H1 (cell line): ENCODE measurements at places on chromosomes 12 and 14. TPM values are rescaled to one million over a fixed set of nuclear protein-coding genes. Genes with fewer than 3 reads are reported as not detected.

- no peaks in the 10 kb centered on the region for H3K27me3 ChIP-seq
- H3K4me3 ChIP-seq: no peak within 1 kb of the TSS
- no peaks in the 10 kb centered on the region for H3K4me1 ChIP-seq
- H3K27ac ChIP-seq: no peak within 1 kb of the TSS
- DNase-seq: peak; percentile 86
Measured at GRCh38 chr14:24307575-24308341, at the start of gene CIDEB. CIDEB (minus strand) TSS chr14:24307977; CDS start chr14:24307858, 119 bp downstream.

DNA sequence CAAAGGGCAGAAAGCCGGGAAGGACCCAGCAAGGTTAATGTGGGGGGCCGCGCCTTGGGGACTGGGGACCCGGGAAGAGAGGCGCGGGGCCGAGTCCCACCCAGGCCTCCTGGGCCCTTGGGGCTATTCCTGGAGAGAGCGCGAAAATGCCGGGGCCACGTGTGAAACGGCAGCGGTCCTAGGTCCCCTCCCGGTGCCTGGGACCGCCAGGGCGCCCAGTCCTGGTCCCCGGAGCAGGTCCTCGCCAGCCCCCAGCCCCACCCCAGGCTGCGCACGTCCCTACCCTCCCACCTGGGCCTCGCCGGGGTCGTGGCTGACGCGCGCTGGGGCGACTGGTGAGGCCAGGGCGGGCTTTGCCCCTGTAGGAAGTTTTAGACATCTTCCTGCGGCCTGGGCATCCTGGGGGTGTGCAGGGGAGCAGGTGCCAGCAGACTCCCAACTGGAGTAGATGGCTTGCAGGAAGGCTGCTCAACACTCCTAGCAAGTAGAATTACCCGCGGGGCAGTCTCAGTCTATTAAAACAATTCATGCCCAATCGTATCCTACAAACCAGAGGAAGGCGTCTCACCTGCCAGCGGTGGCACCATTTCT is 708 bp downstream of the FAR2 start:
- no peaks in the 10 kb centered on the region for H3K36me3 ChIP-seq
- peak overlapping the region; percentile 88; the same call in 1 of the 2 replicates for H3K27ac ChIP-seq
- H3K4me3 ChIP-seq: peak overlapping the region; percentile 66
- peaks cover 13% of the 10 kb centered on the region for H3K4me1 ChIP-seq
- no peaks in the 10 kb centered on the region for H3K27me3 ChIP-seq

DNA sequence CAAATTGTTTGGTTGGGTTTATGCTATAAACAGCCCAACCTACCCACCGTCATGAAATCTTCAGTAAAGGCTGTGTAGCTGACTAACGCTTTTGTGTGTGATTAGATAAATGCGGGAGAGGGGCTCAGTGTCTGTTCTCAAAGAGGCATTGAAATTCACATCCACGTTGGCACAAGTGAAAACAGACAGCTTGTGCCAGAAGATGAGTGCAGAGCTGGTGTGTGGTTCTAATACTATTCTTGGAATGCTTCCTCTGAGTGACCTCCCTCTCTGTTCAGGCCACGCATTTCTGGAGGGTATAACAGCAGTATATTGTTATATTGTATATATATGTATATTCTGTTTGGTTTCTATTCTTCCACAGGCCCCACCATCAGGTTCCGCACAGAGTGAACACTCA is 263.8 kb downstream of the APAF1 start:
- no peak for DNase-seq
- no peaks in the 10 kb centered on the region for H3K4me1 ChIP-seq
- no peak overlapping the region for H3K4me3 ChIP-seq
- H3K36me3 ChIP-seq: no peaks in the 10 kb centered on the region
- H3K27ac ChIP-seq: no peak overlapping the region

DNA sequence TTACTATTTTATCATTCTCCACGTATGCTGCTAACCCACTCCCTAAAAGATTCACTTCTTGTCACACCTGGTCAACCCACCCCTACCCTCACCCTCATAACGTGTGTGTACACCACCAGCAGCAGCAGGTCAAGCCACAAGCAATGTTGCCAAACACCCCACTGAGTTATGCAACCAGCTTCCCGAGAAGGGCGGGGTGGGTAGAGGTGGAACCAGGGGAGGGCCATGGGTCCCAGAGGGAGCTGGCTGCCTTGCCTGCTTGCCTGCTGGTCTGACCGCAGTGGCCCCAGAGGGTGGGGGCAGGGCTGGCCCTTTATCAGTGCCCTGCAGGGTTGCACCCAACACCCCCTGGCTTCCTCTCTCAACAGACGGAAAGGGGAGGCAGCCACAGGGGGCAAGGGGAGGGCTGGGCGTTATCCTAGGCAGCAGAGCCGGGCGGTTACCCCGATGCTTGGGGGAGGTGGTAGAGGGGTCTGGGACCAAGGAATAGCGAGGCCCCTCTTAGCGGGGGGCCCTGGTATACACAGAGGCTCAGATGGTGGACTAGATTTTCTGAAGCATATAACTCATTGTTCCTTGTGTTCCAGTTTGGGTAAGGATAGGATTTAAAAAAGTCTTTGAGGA is 3.5 kb upstream of the NFE2 start:
- H3K4me1 ChIP-seq: peaks cover 13% of the 10 kb centered on the region
- no peak overlapping the region; the same call in 1 of the 2 replicates for H3K4me3 ChIP-seq
- H3K27ac ChIP-seq: no peak overlapping the region
- peaks cover 3% of the 10 kb centered on the region; the same call in 1 of the 2 replicates for H3K27me3 ChIP-seq
- no peaks in the 10 kb centered on the region for H3K36me3 ChIP-seq

DNA sequence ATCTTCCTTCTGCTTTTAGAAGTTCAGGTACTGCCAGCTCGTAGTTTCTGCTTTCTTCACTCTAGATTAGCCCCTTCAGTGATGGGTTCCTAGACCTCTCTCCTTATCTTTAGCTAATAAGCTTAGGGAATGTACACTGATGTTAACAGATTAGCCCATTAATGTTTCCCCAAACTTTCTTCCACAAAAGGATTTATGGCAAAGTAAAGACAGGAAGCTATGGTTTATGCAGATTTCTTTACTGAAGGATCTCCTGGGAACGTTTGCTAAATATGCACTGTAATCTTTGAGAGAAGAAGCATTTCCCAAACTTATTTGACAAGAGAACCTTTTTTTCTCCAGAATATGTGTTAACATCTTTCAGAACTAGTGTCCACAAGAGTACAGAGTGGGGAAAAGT is 4.2 kb downstream of the SOCS4 start:
- no peaks in the 10 kb centered on the region for H3K27me3 ChIP-seq
- no peak for DNase-seq
- no peaks in the 10 kb centered on the region for H3K36me3 ChIP-seq
- no peak overlapping the region for H3K27ac ChIP-seq
- H3K4me1 ChIP-seq: 0 out of 2 replicates have a peak, but pooled peaks cover 3% of the 10 kb centered on the region
- H3K4me3 ChIP-seq: no peak overlapping the region

GRCh38 chr12:57240926-57241401 is 10.0 kb downstream of the STAC3 start:
- peak overlapping the region; percentile 44; the same call in 1 of the 2 replicates for H3K4me3 ChIP-seq
- peaks cover 61% of the 10 kb centered on the region for H3K4me1 ChIP-seq
- H3K36me3 ChIP-seq: no peaks in the 10 kb centered on the region

DNA sequence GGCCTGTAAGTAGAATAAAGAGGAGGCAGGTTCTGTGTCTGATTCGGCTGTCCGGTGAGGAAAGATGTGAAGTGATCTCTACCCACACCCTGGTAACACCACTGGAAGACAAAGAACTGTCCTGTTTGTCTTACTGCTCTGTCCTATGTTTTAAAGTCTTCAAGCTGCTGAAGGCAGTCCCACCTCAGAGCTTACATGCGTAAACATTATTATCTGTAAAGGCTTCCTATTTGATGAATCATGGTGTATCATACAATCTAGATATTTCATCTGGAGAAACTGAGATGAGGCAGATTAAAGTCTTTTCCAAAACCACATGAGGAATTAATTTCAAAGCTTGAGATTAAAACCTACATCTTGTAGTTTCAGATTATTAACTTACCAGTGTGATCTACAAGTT is 427.6 kb downstream of the ZFP36L1 start:
- H3K27ac ChIP-seq: no peak overlapping the region
- H3K36me3 ChIP-seq: no peaks in the 10 kb centered on the region
- peaks cover 6% of the 10 kb centered on the region for H3K4me1 ChIP-seq

Gene TMTC2
- 3.9 and 4.2 TPM in 2 replicates for total RNA-seq
